ENCODE measurements at places on chromosomes 1 and 21.

DNA sequence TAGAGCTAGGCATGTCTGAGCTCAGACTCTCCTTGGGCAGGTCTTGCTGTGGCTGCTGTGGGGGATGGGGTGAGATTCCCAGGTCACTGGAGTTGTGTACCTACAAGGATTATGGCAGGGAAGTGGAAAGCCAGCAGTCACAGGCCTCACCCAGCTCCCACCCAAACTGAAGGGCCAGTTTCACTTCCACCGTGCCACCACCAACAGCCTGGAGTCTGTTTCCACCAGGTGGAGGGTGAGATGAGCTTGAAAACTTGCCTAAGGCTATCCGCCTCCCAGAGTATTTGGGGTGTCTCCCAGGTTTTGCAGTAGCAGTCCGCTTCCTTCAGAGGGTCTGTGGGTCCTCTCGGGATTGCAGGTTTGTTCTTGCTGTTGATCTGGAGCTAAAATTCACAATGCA is 327.7 kb downstream of the PTPRC start:
- no peak for DNase-seq

DNA sequence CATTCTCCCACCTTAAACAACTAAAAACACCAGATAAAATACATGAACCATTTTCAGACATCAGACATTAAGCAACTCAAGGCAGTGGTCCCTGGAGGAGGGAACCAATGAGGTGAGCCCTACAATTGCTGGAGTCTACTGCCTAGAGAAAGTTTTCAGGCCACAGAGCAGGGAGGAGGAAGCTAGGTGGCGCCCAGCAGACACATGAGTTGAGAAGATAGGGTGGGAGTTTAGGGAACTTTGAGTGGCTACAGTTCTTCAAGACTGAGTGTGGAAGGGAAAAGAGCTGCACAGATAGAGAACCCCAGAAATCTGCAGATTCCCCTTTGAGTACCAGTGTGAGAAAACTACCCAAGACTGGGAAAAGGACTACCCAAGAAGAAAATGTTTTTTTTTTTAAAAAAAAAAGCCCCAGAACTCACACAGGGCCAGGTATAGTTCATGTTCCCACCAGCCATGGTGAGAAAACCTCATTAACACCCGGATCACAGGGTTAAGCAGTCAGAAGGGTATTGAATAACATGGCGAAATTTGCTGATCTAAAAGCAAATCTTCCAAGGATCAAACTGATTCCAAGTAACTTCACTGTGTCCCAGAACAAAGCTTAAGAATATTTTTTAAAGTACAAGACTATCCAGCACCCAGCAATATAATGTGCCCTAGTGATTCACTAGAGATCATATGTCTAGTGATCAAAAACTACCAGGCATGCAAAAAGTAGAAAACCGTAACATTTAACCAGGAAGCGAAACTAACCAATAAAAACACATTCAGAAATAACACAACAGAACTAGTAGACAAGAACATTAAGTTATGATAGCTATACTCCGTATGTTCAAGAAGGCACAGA is 12.0 kb downstream of the ALDH9A1 start:
- no peak for DNase-seq

- DNase-seq: no peak
Observed at GRCh38 chr1:172287208-172287607, 133.3 kb upstream of the C1orf105 start.

DNA sequence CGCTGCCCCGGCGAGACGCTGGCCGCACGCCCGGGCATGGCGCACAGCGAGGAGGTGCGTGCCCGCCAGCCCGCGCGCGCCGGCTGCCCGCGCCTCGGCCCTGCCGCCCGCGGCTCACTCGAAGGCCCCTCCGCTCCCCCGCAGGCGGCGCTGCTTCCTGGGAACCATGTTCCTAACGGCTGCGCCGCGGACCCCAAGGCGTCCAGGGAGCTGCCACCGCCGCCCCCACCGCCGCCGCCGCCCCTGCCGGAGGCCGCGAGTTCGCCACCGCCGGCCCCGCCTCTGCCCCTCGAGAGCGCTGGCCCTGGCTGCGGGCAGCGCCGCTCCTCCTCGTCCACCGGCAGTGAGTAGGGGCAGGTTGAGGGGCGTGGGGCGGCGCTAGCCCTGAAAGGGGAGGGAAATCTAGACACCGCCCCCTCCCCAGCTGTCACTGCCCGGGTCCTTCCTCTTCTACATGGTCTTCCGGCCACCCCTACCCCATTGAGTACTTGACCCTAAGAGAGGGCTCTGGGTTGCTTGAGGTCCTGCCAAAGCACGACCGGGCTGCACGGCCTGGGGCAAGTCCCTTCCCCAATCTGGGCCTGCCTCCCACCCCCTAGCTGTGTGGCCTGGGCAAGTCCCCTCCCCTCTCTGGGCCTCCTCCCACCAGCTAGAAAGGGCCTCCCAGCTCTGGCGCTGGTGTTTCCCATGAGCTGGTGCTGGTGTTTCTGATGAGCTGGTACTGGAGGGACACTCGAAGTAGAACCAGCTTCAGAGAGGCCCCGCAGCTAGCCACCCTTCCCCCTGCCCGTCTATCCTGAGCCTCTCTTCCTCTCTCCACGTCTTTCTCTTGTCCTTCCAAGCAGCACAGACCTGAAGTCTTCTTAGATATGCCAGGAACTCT is 17.0 kb downstream of the TNFRSF25 start:
- no peak for DNase-seq

All from right renal pelvis (tissue), 4 donors.